ENCODE measurements at places on chromosomes 5 and 9.

DNA sequence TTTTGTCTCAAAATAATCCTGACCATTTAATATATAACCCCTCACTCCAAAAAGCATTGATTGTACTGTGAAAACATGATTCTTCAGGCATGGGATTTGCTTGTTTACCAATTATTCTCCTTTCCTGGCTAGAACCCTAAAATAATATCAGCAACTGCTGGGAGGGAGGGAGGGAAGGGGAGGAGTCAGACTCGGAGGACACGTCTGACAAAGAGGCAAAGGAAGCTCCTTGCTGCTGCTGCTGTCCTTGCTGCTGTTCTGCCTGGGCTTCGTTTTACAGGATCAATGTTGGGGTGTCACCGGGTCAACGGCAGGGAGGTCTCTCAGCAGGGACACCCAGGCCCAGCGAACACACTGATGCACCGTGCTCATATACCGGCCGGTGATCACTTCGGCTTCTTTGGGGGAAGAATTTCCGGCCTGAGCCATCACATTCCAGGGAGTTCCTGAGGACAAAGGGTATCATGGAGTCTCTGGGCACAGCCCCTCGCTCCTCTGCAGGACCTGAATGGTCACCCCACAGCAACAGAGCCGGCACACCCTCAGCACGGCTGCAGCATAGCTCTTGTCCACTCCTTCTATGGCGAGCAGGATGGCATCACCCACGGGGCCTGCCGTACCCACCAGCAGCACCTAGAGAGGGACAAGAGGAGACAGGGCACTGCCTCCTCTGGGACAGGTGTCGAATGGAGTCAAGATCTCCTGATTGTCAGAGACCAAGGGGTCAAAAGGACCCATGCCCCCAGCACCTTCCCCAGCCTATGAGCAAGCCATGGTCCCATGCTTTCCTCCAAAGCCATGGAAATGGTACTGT is 27.9 kb downstream of the MED10 start:
- no peaks in the 10 kb centered on the region for H3K27me3 ChIP-seq
- H3K4me1 ChIP-seq = peaks cover 9% of the 10 kb centered on the region
- H3K27ac ChIP-seq = no peak overlapping the region
- H3K36me3 ChIP-seq = peaks cover 2% of the 10 kb centered on the region
- DNase-seq = no peak

DNA sequence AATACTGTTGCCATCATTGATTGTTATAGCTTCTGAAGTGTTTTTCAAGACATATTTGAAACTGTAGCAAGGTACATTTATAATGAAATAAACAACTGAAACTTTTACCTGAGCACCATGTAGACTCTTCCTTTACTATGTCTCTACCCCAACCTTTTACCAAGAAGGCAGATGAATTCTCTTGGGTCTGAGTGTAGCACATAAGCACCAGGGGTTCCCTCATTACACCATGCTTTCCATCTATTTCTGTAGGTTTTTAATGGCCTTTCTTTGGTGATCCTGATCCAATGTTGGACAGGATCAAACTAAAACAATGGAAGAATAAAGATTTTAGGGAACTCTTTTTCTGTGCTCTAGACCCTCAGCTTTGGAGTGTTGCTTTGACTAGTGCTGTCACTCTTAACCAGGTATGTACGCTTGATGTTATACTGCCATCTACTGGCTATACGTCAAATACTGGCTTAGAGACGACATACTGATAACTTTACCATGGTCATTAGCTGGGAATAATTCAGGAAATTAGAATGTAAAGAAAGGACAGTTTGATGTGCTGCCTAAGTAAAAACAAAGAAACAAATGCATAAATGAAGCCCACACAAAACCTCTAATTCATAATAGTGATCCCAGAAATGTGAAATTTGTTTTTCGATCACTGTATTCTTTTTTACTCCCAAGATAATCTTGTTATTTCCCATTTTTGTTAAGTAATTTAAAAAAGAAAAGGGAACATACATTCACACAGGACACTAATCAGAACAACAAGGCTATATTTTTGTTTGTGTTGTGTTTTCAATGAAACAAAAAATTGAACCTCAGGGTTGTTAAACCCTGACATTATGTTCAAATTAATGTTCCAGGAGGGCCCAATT is 30.7 kb downstream of the IFNW1 start:
- no peak overlapping the region for H3K4me3 ChIP-seq
- H3K27me3 ChIP-seq = no peaks in the 10 kb centered on the region
- H3K4me1 ChIP-seq = no peaks in the 10 kb centered on the region
- H3K27ac ChIP-seq = no peak overlapping the region

- H3K4me1 ChIP-seq = peaks cover 68% of the 10 kb centered on the region
- H3K4me3 ChIP-seq = no peak overlapping the region
- peaks cover 28% of the 10 kb centered on the region for H3K36me3 ChIP-seq
- peak overlapping the region; percentile 34 for H3K27ac ChIP-seq
- no peaks in the 10 kb centered on the region for H3K27me3 ChIP-seq
These were observed 35.6 kb downstream of the GPBP1 start for GRCh38 chr5:57209316-57210040.

DNA sequence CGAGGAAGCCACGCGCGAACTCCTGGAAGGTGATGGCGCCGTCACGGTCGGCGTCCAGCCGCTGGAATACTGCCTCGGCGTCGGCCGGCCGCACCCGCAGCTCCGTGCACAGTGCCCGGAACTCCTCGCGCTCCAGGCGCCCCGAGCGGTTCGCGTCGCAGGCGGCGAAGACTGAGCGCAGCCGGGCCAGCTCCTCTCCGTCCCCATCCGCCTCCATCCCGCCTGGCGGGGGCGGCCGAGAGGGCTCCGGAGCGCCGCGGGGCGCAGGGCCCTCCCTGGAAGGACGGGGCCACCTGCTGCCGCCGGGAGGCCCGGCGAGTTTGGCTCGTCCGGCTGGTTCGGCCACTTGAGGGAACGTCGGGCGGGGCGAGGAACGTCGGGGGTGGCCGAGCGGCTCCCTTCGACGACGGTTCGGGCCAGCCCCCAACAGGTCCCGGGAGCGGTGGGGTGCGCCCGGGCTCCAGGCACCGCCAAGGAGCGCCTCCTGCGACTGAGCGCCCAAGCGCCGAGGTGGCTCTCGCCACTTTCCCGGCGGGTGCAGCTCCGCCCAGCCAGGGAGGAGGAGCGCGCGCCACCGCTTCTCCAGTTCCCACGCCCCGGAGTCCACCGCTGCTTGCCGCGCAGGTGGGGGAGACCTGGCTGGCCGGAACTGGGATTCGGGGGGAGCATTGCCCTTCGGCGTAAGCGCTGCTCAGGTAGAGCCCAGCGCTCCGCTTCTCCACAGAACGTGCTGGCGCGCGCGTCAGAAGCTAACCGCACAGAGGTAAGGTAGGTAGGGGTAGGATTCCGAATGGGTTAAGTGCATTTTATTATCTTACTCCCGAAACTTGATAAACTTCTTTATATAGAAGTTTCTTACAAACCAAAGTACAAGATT is at the start of gene RASEF:
RASEF (minus strand) TSS at position 492 of the 877 bp plus-strand sequence; CDS start at position 217, 275 bp downstream.
- no peak for DNase-seq
- peaks cover 34% of the 10 kb centered on the region for H3K27me3 ChIP-seq
- H3K27ac ChIP-seq = no peak within 1 kb of the TSS
- peaks cover 4% of the 10 kb centered on the region for H3K36me3 ChIP-seq
- H3K4me3 ChIP-seq = no peak within 1 kb of the TSS
- no peaks in the 10 kb centered on the region for H3K4me1 ChIP-seq

DNA sequence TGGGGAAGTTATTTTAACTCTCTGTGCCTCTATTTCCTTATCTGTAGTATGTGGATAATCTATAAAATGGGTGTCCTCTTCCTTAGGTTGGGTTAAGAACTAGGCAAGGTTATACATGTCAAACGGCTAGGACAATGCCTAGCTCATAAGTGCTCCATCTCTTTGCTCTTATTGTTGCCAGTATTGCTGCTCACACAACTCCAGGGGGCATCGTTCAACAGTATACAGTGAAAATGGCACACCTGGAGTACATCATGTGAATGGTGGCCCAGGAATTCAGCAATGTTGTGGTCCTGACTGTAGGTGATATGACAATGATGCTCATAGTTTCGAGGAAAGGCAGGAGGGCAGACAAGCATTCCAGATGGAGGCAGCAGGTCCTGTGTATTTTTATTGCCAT is 30.1 kb downstream of the SLIT3 start:
- H3K36me3 ChIP-seq = no peaks in the 10 kb centered on the region
- no peaks in the 10 kb centered on the region for H3K27me3 ChIP-seq
- no peak overlapping the region for H3K27ac ChIP-seq
- DNase-seq = no peak
- no peaks in the 10 kb centered on the region for H3K4me1 ChIP-seq
